ENCODE measurements at places on chromosomes 11 and 22. TPM values are rescaled to one million over a fixed set of nuclear protein-coding genes. Genes with fewer than 3 reads are reported as not detected.
A peak's percentile ranks its signal among the peaks of the same experiment; 100 is the strongest.

The NLRP14 gene
- not detected for total RNA-seq

The APOL6 gene
- 10.1 TPM for total RNA-seq

The ALKBH3 gene
- total RNA-seq = 38.2 TPM

The KRTAP5-7 gene
- total RNA-seq = not detected

The DGCR8 gene
- total RNA-seq = 26.6 TPM

DNA sequence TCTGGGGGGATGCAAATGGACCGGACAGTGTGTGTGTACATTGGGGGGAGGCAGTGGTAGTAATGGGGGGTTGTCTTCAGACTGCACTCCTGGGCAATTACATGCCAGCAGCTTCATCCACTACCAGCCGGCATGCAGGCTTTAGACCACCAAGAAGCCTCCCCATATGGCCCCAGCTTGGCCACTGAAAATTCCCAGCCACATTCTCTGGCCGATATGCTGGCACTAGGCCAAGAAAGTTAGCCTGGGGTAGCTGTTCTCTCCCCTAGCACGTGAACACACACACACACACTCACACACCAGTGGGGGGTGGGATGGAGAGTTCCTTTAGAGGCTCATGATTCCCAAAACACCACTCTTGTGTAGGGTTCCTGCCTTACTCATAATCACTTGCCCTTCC is 3.6 kb upstream of the ROBO3 start:
- H3K4me3 ChIP-seq = no peak overlapping the region
- H3K36me3 ChIP-seq = no peaks in the 10 kb centered on the region
- H3K27me3 ChIP-seq = peaks cover 91% of the 10 kb centered on the region
- H3K4me1 ChIP-seq = peaks cover 30% of the 10 kb centered on the region

GRCh38 chr11:114259551-114259983 is 36.6 kb upstream of the NNMT start:
- H3K27me3 ChIP-seq = no peaks in the 10 kb centered on the region
- DNase-seq = no peak
- H3K4me3 ChIP-seq = no peak overlapping the region
- H3K27ac ChIP-seq = peak overlapping the region; percentile 61
- H3K4me1 ChIP-seq = peaks cover 66% of the 10 kb centered on the region
- H3K36me3 ChIP-seq = peaks cover 6% of the 10 kb centered on the region

DNA sequence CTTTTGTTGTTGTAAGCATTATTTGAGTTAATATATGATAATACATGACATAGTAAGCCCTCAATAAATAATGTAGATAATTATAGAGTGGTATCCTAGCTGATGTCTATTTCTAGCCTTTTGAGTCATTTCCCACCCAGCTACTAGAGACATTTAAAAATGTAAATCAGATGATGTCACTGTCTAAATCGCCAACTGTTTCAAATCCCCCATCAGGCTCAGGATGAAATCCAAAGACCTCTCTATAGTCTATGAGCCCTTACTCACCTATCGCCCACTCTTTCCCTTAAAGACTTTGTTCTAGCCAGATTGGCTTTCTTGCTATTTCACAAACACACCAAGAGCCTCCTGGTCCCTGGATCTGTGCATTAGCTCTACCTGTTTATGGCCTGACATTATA is 135.4 kb upstream of the PLET1 start:
- H3K36me3 ChIP-seq = no peaks in the 10 kb centered on the region
- no peak overlapping the region for H3K27ac ChIP-seq
- no peaks in the 10 kb centered on the region for H3K4me1 ChIP-seq
- no peaks in the 10 kb centered on the region for H3K27me3 ChIP-seq

DNA sequence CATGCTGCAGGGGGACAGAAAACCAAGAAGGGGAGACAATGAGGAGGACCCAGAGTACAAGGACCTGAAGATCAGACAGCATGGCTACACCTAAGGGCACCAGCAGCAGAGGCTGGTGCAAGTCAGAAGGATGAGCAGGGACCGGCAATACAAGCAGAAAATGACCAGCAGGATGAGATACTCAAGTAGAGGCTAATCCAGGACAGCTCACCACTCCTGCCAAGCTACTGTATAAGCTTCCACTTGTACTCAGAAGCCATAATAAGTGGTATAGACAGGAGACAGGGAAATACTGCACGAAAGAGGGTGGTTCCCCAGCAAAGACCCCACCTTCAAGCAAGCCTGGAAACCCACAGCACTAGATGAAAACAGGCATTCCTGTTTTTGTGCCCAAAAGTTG is 138.7 kb upstream of the ZC3H12C start:
- DNase-seq = no peak
- H3K27me3 ChIP-seq = no peaks in the 10 kb centered on the region
- no peak overlapping the region for H3K4me3 ChIP-seq
- no peaks in the 10 kb centered on the region for H3K36me3 ChIP-seq

- DNase-seq = no peak
- H3K4me1 ChIP-seq = no peaks in the 10 kb centered on the region
Measured at GRCh38 chr11:6833356-6833755, 12.1 kb upstream of the OR10A5 start.

GRCh38 chr11:121476379-121477032 is 23.7 kb upstream of the SORL1-AS1 start:
- H3K27me3 ChIP-seq = no peaks in the 10 kb centered on the region
- H3K27ac ChIP-seq = no peak overlapping the region
- peaks cover 12% of the 10 kb centered on the region for H3K4me1 ChIP-seq
- no peak overlapping the region for H3K4me3 ChIP-seq

GRCh38 chr11:16356057-16356760 is at the start of gene SOX6:
Gene SOX6 (minus strand): TSS chr11:16356546. CDS start chr11:16341248, 15,298 bp downstream.
- H3K27ac ChIP-seq = peak within 1 kb of the TSS; percentile 27
- H3K27me3 ChIP-seq = no peaks in the 10 kb centered on the region
- peak within 1 kb of the TSS; percentile 5 for H3K4me3 ChIP-seq
- H3K36me3 ChIP-seq = no peaks in the 10 kb centered on the region
- no peaks in the 10 kb centered on the region for H3K4me1 ChIP-seq

DNA sequence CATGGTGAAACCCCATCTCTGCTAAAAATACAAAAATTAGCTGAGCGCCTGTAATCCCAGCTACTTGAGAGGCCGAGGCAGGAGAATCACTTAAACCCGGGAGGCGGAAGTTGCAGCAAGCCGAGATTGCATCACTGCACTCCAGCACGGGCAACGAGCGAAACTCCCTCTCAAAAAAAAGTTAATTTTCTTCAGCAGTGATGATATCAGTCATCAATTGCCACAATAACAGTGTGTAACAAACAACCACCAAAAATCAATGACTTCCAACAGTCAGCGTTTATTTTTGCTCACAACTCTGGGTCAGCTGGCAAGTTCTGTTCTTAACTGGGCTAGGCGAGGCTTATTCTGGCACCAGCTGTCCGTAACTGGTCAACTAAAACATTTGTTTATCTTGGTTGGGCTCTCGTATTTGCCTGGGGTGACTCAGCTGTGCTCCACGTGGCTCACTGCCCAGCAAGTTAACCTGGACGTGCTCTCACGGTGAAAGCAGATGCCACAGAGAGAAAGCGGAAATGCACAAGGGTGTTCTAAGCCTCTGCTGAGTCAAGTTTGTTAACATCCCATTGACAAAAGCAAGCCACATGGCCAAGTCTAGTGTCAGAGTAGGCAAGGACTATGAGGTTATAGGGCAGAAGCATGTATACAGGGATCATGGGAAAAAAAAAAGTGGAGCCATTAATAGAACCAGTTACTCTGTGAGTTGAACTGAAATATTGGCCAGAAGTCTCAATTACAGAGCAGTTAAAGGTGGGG is 52.1 kb downstream of the LHFPL7 start:
- H3K4me1 ChIP-seq = peaks cover 13% of the 10 kb centered on the region
- H3K36me3 ChIP-seq = no peaks in the 10 kb centered on the region
- H3K27me3 ChIP-seq = no peaks in the 10 kb centered on the region
- DNase-seq = peak; percentile 95
